ENCODE measurements at places on chromosomes 6 and 20.

DNA sequence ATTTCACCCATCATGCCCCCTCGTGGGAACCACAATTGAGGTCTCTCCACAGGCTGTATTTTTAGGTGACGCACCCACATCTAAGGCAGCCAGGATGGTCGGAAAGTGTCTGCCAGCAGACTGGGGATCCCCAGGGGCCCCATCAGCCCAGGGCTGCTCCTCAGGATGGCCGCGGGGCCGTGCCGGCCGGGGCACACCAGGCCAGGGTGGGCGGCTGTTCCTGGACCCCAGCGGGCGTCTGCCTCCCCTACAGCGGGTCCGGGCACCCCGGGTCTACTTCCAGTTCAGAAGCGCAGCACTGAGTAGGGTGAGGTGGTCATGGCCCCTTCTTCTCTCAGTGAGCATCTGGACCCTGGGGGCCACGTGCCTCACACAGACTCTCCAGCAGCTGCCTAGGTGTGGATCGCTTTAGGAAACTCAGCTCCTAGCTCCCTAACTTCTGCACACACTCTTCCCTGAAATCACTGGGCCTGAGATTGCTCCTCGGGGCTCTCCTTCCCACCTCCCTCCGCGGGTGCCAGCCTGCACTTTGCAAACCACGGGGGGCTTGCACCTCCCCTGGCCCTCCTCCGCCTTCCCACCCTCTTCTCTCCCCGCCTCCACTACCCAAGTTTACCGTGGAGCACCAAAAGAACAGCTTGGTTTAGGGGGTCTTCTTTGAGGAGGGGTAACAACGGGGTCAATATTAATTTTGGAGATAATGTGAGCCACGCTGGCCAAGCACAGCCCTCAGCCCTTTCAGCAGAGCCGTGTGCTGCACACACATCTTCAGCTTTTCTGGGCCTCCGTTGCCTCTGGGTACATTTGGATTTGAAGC lies 14.2 kb upstream of the FOXC1 start:
- DNase-seq, result no peak

DNA sequence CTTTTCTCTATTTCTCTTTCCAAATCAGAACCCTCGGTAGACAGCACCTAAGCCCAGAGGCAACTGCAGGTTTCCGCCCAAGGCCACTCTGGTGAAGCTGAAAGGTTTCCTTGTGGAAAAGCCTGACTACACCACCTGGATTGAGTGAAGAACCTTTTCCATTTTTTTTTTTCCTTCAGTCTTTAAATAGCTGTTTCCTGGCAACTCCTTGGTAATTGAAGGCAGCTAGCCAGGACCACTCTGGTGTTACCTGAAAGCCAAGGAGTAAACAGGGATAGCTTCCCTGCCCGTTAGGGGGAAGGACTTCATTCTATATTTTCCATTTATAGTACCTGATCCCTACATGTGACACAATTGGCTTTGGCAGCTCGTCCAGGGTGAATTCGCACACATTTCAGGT lies 1238.4 kb downstream of the GRIK2 start:
- DNase-seq, result no peak

DNA sequence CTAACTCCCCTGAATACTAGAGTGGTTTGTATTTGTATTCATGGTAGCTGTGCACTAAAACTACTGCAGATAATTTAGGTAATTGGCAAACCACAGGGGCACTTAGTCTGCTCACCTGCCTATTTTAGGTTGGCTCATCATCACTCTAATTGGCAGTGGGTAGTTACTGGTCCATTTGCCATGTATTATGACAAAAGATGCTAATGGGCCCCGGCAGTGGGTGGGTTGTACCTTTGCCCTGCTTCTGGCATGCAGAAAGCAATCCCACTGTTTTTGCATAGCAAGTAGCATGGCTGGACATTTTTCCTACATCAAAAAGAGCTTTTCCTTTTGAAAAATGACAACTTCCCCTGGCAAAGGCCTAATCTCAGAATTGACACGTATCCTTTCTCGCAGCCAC lies 741.4 kb upstream of the MAP3K7 start:
- no peak for DNase-seq

- DNase-seq, result no peak
Observed at GRCh38 chr20:11753155-11753554, 164.5 kb upstream of the BTBD3 start.

GRCh38 chr6:38371881-38372280 lies 267.8 kb downstream of the BTBD9 start:
- DNase-seq, result no peak

GRCh38 chr20:2705931-2706645 lies 13.5 kb downstream of the EBF4 start:
- no peak for DNase-seq

DNA sequence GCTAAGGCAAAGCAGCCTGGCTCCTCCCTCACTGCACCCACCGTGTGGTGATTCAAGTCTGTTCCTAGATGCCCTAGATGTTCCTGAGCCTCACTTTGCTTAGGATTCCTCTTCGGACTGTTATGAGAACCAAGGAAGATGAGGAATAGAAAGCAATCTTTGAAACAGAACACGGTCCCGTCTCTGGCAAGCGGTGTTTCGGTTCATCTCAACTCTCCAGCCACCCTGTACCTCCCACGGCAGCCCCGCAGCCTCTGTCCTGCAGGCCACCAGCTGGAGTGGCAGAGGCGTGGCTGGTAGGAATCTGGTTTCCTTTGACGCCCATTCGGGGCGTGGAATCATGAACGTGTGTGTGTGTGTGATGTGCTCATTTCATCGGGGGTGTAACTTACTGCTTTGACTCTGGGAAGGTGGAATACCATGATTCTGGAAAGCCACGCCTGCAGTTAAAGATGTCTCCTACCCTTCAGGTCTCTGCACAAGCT lies 21.3 kb downstream of the PDE10A start:
- DNase-seq, result no peak

DNA sequence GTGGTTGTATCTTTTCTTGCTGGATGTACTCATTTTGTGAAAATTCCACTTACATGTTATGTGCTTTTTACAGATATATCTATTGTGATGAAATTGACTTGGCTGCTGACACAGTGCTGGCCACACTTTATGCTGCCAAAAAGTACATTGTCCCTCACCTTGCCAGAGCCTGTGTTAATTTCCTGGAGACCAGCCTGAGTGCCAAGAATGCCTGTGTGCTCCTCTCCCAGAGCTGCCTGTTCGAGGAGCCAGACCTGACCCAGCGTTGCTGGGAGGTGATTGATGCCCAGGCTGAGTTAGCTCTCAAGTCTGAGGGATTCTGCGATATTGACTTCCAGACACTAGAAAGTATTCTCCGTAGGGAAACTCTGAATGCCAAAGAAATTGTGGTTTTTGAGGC lies 4.9 kb downstream of the BTBD3 start:
- no peak for DNase-seq
